Right lung (tissue), 10 donors: ENCODE measurements at places on chromosomes 1 and 21. TPM values are rescaled to one million over a fixed set of nuclear protein-coding genes. Genes with fewer than 3 reads are reported as not detected.
A peak's percentile ranks its signal among the peaks of the same experiment; 100 is the strongest.

GRCh38 chr1:181033128-181033798, 520 bp upstream of the MR1 start:
- peak; percentile 31 for DNase-seq

ATXN7L2 gene
- 13.6 TPM for polyA plus RNA-seq

GBP6 gene
- polyA plus RNA-seq, result 0.73 TPM

- no peak for DNase-seq
Measured at GRCh38 chr21:35197191-35197590, 148.1 kb upstream of the RUNX1 start.

DNA sequence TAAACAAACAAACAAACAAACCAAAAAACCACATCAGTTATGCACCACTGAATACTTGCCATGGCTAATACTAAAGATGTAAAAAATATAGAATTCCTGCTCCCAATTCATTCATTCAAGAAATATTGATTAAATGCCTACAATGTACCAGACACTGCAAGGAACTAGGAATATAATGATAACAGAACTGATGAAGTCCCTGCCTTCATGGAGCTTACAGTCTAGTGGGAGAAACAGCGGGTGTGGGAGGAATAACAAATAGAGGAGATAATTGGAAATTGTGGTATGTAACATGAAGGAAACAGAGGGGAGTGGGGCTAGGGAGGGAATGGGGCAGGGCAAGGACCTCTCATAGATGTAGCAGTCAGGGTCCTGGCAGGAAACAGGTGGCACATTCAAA, 58.6 kb upstream of the NBL1 start:
- DNase-seq, result no peak

- peak; percentile 8 for DNase-seq
Measured at GRCh38 chr1:155794605-155795245, 62.3 kb downstream of the GON4L start.

- no peak for DNase-seq
Measured at GRCh38 chr1:225603538-225604354, 49.2 kb downstream of the ENAH start.

DNA sequence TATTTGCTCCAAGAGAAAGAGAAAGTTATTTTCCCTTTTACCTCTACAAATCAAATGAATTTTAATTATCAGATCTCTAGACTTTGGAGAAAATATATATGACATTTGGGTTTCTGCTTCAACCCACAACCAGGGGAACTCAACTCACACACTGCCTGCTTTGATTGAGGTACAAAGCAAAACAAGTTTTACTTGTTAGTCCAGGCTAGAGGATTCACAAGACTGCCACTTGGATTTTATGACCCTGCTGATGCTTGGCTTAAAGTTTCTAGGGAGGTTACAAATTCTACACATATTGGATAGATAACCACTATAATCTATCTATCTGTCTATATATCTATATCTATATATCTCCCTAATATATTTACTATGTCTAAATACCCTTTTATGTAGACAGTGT, 467.3 kb upstream of the RGS18 start:
- DNase-seq, result no peak

GRCh38 chr1:223803211-223803610, 42.5 kb downstream of the TP53BP2 start:
- no peak for DNase-seq

DNA sequence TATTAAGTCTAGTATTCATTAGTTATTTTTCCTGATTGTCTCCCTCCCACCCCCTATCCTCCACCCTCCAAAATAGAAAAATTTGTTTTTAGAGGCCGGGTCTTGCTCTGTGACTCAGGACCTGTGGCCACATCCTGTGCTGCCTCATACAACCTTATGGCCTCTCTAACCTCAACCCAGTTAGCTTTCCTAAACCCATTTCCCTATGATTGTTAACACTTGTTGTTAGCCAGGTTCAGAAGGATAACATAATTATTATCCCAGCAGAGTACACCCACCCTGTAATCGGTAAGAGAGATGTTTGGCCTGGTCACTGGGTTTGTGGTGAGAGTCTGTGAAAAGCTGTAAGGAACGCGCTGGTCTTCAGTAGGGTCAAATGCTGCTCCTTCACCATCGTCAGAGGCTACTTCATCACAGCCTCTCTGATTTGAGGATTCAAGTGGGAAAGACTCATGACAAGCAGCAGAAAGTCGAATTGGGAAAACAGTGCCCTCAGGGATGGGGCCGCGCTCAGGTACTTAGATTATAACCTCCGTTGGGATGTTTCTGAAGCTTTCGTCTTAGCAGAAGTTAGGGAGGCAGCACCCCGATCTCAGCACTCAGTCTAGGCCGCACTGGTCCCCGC, 35.9 kb upstream of the HMGN1 start:
- no peak for DNase-seq
